ENCODE measurements at places on chromosomes 12 and 14.

DNA sequence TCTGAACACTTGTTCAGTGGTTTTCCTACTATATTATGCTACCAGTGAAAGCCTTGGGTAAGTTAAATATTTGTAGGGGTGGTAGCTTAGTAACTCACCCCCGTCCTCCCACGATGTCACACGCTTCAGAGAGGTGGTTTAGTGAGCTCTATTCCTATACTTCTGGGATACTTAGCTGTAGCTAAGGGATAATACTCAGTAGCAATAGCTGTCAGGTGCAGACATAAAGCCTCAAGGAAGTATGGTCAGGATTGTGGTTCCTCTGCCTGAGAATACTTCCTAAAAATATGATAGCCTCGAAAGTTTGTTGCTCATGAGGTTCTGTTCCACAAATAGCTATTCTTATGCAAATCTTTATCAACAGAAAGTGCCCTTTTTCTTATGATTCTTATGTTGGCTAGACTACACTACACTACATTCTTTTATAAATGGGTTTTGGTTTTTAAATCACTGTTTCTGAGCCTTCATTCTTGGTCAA, 11.9 kb downstream of the DLST start:
- DNase-seq, result no peak

DNA sequence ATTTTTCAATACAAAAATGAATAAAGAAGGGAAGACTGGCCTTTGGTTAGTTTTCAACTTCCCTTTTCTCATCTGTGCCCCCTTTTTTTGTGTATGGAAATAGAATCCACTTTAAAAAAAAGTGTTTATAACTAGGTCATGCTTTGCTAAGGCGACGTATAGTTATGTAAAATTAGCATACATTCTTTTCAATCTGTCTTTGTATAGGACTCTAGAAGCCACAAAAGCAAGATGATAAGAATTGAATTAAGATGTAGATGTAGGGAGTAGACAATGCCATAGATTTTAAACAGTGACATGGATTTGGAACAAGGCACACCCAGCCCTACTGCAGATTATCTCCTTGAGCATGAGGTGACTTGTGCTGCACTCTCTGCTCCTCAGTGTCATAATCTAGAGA, 354.3 kb downstream of the TMTC2 start:
- no peak for DNase-seq

- DNase-seq, result no peak
These were observed 139.9 kb upstream of the G2E3 start for GRCh38 chr14:30419037-30419436.

- DNase-seq, result peak; percentile 83
These were observed 454.9 kb downstream of the LRIG3 start for GRCh38 chr12:58465418-58465817.

DNA sequence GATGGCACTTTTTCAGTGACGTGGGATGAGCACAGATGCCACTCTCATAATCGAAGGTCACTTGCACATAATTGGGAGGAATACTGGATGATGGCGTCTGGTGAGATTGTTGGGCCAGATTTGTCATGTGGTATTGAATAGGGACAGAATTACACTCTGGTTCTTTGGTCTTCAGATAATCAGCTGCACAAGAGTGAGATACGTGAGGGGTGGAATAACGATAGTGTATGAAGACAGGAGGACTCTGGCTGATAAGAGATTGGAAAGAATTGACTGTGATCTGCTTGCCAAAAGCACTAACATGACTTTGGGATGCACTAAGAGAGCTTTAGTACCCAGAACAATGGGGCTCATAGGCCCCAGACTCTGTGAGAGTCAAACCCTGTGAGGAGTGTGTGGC, 7.0 kb upstream of the RABGGTA start:
- no peak for DNase-seq

- DNase-seq, result no peak
These were observed 169.5 kb downstream of the ANO4 start for GRCh38 chr12:100964028-100964427.

DNA sequence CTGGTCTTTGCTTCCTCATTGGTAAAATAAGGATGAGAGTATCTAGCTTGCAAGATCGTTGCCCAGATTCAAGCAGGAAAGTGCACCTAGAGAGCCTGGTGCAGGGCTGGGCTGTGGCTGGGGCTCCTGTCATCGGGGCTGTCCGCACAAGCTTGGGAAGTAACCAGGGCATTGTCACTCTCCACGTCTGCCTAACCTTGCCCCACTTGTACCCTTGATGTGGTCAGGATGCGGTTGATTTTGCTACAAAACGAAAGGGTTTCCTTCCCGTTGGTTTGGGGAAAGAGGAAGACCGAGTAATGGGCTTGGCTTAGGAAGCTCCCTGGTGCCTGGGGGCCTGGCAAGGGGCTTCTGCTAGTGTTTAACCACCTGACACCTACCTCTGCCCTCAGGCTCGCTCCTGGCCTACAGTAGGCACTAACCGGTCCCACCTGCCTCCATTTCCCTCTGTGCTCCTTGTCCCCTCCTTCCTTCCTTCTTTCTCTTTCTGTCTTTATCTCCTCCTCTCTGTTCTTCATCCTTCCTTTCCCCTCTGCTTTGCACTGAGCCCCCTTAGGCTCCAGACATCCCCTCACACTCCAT, 21.8 kb downstream of the MVK start:
- no peak for DNase-seq

GRCh38 chr14:36293824-36294223, 26.6 kb downstream of the MBIP start:
- DNase-seq, result peak; percentile 70

DNA sequence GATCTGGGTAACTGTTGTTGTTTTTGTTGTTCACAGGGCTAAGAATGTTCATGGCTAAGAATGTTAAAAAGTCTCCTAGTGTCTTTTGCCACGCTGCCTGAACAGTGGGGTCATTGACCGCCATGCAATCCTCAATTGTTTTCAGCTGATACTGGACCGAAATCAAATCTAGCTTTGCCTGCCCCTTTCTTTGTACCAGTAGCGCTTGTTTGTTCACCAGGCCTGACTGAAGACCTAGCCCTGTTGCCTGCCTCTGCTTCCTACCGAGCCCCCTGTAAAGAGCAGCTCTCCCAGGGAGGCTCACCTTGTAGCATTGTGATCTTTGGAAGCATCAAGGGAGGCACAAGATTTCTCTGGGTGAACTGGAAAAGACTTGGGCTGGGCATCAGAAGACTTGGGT, 6.7 kb downstream of the PSEN1 start:
- DNase-seq, result no peak

- peak; percentile 78 for DNase-seq
These were observed 2.7 kb upstream of the FAM222A start for GRCh38 chr12:109710747-109711595.

DNA sequence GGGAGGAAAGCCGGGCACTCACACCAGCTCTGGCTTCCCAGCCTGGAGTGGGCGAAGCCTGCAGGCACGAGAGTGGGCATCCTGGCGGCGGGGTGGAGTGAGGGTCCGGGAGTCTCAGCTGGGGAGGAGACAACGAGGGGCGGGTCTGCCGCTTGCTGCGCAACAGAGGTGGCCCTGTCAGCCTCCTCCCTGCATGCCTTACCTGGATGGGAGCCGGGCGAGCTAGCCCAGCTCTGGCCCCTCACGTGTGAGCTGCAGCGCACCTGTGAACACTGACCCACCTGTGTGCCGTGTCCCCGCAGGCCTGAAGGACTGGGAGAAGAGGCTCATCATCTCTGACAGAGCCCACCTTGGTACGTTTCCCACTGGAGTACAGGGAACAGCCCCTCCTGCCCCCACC, 13.9 kb upstream of the SIVA1 start:
- no peak for DNase-seq

- no peak for DNase-seq
These were observed at the start of gene EIF2S3B for GRCh38 chr12:10505620-10506019. TSS of gene EIF2S3B (plus strand) at chr12:10505890. CDS start at chr12:10505903, 13 bp downstream.

DNA sequence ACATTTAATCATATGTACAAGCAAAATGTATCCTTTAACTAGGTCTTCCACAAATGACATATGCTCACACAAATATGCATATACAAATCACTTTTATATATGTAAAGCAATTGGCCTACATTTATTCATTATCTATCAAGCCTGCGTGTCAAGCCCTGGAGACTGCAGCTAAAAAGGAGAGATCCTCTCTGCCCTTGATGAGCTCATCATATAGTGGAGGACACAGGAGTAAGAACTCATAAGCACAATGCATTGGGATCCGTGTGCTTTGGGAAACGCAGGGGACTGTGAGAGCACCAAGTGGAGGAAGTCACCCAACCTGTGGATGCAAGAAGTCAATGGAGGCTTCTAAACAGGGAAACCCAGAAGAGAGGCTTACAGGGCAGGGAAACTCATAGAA, 735.7 kb downstream of the BCL11B start:
- no peak for DNase-seq

- no peak for DNase-seq
These were observed 1.4 kb downstream of the C1RL start for GRCh38 chr12:7107636-7108002.

DNA sequence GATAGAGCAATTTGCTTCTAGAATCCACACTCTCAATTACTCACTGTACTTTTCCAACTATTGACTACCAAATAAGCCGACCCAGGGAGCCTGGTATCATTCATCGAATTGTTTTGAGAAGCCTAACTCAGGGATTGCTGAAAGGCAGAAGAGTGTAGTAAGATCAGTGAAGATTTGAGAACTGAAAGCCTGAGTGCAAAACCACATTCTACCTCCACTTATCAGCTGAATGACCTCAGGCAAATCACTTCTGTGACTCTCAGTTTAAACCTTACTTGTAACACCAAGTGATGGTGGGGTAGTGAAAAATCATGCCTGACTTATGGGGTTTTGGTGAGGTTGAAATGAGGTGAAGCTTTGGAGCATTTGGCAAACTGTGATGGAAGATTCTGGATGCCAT, 126.1 kb upstream of the MAX start:
- no peak for DNase-seq

Data from EH (cell line).